Activated effector memory CD4-positive, alpha-beta T cell treated with anti-CD3 and anti-CD28 coated beads, Interleukin-2, amount 50 U/mL, for 16 hours (primary cell): ENCODE measurements at places on chromosomes 16 and 17.
A peak's percentile ranks its signal among the peaks of the same experiment; 100 is the strongest.

DNA sequence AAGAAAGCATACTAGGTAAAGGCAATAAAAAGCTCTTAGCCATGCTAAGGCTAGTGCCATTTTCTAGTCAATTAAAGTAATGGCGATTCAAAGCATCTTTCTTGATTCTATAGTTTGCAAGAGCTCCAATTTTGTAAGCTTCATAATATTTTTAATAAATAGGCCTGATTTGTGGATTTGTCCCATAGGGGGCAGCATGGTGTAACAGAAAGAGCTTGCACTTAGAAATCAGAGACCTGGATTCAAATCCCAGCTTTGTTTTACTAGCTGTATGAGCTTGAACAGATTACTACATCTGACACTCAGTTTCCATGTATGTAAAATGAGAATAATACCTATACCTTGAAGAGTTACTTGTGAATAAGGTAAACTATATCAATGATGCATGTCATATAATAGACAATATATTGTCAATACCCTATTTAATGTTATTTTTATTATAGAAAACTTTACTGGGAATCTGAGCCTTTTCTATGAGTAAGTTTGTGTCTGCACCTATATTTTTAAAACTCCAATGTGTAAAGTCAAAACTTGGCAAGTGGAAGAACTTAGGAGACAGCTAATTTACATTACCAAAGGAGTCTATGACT, 93.6 kb upstream of the NOG start:
- no peak for DNase-seq

DNA sequence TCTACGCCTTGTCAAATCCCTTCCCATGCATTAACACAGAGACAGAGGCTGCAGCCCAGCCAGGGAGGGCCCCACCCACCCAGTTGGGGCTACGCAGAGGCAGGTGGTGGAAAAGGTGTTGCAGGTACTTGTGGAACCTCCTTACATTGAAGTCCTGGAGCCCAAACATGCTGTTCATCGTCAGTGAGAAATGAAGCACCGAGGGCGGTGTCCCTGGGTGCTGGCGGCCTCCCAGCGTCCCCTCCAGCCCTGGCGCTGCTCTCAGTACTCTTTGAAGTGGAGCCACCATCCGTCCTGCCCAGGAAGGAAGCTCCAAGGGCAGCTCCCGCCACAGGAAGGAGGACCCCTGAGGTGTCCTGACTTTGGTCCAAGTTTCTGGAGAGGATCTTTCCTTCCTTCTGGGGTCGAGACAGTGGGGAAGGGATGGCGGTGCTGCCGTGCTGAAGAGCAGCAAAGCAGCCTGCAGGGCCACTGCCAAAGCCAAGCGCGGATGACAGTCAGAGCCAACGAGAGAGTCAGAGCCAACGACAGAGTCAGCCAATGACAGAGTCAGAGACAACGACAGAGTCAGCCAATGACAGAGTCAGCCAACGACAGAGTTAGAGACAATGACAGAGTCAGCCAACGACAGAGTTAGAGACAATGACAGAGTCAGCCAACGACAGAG, 23.4 kb downstream of the LMF1 start:
- DNase-seq = no peak

- DNase-seq = no peak
These were observed 2.5 kb downstream of the MAF start for GRCh38 chr16:79598063-79598347.

GRCh38 chr16:28869201-28869600, 5.6 kb downstream of the SH2B1 start:
- DNase-seq = no peak

- no peak for DNase-seq
These were observed 47.0 kb downstream of the SKAP1 start for GRCh38 chr17:48382989-48383388.

GRCh38 chr17:66988069-66988798, 23.7 kb downstream of the CACNG4 start:
- no peak for DNase-seq

- DNase-seq = no peak
These were observed 36.3 kb downstream of the GAS7 start for GRCh38 chr17:10162096-10162495.

- DNase-seq = no peak
These were observed 38.4 kb downstream of the TSC2 start for GRCh38 chr16:2086106-2086742.

DNA sequence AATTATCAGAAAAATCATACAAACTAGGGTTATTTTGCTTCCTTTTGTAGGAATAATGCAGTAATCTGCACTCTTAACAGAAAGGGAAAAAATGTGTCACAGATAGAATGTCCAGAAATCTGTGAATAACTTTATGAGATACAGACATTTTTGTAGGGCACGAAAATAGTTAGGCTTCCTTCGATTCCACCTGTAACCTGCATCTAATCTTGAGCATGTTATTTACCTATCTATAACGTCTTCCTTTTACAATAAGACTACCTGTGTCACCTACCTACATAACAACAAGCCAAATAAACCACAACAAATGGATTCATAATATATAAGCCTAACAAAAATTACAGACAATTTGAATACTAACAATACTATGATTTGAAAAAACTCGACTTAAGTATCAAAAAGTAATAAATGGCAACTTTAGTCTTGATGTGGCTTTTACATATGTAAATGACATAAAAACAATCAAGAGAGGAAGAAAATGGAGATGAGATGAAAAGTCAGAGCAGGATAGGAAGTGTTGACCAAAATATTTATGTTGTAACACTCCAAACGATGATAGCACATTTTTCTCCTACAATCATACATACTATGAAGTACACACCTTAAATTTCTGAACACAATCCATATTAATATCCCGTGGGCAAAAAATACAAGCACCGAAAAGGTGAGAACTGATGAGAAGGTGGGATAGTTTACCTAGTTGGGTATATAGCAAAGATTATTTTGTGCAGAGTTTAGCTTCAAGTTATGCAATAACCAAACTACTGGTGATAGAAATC, 2.5 kb downstream of the STAT5B start:
- DNase-seq = no peak

DNA sequence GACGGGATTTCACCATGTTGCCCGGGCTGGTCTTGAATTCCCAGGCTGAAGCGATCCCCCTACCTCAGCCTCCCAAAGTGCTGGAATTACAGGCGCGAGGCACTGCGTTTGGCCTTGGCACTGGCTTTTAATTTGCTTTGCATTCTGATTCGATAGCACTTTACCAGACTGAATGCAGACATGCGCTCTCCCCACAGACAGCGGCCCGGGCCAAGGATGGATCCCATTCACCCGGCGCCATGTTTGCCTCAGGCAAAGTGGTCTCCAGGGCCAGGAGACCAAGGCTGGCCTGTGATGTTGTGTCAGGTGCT, 41.7 kb downstream of the DHRS7B start:
- DNase-seq = no peak

- no peak for DNase-seq
These were observed 36.6 kb downstream of the ARHGAP23 start for GRCh38 chr17:38464723-38465390.

DNA sequence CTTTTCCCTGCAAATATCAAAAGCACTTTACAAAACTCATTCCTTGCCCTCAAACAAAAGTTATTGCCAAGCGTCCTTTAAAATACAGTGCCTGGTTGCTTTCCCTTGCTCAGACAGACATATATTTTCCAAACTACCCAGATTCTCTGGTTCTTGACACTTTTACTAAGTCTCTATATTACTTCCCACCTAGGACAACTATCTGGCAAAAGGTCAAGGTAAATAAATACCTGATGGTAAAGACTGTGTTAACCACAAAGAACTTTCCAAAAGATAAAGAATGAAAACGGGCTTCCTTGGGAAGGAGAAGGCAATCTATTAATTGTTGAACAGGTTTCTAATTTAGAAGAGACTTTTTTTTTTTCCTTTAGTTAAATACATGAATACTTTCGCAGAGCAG, 1.9 kb downstream of the HS3ST3A1 start:
- no peak for DNase-seq

DNA sequence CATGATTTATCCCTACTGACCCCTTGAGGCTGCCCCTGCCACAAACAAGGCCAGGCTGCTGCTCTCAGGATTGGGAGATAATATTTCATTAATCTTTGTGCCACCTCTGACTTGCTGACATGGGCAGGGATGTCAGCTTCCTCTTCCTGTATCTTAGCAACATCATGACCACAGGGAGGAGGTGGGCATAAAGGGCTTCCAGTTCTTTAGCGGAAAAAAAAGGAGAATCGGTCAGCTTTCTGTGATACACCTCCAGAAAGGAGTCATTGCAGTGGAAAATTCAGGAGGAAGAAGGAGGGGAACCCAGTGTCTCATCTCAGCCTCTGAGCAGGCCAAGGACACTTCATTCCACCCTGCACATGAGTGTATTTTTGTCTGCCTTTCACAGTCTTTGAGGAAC, 206.8 kb upstream of the SDK2 start:
- no peak for DNase-seq

GRCh38 chr16:87297918-87298631, 19.1 kb downstream of the C16orf95 start:
- peak; percentile 71 for DNase-seq

DNA sequence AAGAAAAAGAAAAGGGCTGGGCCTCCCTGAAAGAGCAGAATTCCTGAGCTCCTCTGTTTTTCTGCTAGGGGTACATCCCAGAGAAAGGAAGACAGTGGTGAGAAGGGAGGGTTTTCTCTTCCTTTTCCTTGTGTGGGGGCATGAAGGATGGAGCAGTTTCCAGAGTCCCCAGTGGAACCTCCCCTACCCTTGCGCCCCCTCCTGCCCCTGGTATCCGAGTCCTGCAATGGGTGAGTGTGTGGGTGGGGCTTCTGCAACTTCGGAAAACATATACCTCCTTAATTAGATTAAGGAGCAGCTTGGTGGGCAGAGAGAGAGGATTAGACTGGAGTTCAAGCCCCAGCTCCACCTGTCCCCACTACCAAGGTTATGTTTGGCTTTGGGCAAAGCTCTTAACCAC, 5.4 kb upstream of the GIP start:
- DNase-seq = no peak

GRCh38 chr17:48818361-48818841, 1.4 kb upstream of the TTLL6 start:
- no peak for DNase-seq

DNA sequence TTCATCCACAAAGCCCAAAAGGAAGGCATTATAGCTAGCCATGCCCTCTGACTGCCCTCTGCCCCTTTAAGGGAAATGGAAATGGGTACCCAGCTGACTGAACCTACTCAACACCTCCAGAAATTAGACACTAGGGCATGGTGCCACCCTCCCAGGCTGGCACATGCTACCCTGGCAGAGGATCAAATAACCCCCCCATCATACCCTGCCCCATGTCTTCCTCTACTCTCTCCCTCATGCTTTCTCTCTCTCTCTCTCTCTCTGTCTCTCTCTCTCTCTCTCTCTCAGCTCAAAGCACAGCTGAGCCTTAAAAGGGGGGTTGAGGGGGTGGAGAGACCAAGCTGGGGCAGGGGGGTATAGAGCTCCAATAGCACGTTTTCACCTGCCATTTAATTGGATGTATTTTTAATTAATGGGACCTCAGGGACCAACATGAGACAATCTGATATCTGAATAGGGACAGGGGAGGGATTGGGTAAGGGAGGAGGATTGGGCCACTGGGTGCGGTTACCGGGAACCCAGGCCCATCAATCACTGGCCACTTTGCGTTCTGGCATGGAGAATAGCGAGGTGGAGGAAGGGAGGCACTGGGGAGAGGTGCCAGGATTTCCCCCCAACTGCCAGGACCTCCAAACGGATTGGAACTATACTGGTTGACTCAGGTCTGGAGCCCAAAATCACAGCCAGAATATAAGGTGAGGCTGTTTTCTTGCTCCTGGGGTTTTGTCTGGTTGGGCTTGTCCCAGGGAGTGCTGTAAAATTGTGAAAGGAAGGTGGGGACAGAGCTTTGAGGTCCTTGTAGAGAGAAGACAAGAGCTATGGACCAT, 57.8 kb downstream of the NEUROD2 start:
- DNase-seq = no peak

- DNase-seq = no peak
These were observed 209.9 kb downstream of the PRKCB start for GRCh38 chr16:24045641-24046040.

DNA sequence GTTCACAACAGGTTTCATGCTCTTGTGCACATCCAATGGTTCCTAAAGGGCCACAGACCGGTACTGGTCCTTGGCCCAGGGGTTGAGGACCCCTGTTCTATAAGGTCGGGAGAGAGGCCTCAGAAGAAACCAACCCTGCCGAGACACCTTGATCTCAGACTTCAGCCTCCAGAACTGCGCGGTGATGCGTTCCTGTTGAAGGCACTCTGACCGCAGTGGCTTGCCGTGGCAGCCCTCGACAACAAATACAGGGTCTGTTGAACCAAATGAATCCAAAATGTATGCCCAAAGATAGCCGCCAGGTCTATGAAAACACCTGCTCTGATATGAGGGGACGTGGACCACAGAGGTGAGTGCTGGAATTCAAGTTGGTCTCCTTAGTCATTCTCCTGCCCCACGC, 389.8 kb downstream of the SEC14L1 start:
- DNase-seq = peak; percentile 54

GRCh38 chr16:50297301-50298074, 31.1 kb downstream of the ADCY7 start:
- peak; percentile 44 for DNase-seq

GRCh38 chr16:75203096-75203495, 3.9 kb downstream of the CTRB2 start:
- peak; percentile 50 for DNase-seq

DNA sequence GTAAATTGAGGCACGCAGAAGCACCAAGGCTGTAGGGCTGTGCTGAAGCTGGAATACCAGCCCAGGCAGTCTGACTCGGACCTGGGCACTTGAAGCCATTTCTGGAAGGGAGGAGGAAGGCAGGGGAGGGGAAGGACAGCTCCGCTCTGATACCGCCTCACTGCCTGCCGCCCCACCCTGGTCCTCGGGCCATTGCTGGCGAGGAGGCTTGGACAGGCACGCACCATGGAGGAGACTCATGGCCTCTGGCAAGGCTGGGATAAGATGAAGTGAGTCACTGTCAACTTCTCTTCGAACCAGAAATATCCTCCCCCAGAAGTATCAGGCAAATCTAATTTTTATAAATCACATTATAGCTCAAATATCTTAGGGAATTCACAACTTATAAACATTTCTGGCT, 81.3 kb downstream of the SDK2 start:
- DNase-seq = no peak

- no peak for DNase-seq
These were observed 13.2 kb upstream of the SLC6A2 start for GRCh38 chr16:55642611-55643010.

- DNase-seq = no peak
These were observed 1.8 kb upstream of the SLC4A1 start for GRCh38 chr17:44269535-44270240.

- no peak for DNase-seq
These were observed 2.3 kb upstream of the MT1M start for GRCh38 chr16:56630134-56630533.
